ENCODE measurements at places on chromosomes 12 and 14.

DNA sequence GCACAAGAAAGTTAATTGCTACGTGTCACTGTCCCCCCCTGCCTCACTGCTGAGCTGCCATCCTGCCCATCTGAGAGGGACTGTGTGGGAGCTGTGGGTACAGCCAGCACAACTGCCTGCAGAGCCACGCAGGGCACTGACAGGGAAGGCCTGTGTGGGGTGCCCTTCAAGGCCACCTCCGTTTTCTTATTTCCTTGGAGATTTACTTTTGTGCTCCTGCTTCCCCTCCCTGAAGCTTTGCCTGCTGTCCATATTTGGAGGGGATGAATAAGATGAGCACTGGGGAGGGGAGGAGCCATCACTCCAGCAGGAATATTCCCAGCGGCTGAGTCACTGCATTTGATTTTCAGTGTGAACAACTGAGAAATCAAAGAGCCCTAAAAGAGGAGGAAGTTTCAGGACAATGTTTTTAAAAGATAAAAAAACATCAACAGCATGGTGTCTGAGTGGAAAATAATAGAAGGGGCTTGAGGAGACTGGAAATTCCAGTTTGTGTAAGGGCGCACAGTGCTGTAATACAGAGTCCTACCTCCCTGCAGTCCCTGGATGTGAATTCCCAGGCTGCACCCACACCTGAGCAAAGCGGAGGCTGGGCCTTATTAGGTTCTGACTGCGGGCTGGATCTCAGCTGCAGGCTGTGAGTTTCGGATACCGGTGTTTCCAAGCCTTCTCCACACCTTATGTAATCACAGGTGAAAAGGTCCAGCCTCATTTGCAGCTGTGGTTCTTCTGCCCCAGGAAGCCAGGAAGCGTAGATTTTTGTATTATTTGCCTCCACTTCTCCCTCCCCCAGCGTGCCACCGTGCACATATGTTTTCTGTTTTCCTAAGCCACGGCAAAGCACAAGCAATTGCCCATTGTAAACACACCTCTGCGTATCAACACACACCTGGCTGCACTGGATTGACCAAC lies 192.6 kb upstream of the BCL2L14 start:
- DNase-seq: peak; percentile 33

- no peak for DNase-seq
Observed at GRCh38 chr12:96420277-96420835, 20.1 kb upstream of the CDK17 start.

GRCh38 chr12:47990351-47991105 lies 13.7 kb downstream of the COL2A1 start:
- DNase-seq: no peak

GRCh38 chr12:100826323-100826722 lies 31.7 kb downstream of the ANO4 start:
- peak; percentile 19 for DNase-seq

DNA sequence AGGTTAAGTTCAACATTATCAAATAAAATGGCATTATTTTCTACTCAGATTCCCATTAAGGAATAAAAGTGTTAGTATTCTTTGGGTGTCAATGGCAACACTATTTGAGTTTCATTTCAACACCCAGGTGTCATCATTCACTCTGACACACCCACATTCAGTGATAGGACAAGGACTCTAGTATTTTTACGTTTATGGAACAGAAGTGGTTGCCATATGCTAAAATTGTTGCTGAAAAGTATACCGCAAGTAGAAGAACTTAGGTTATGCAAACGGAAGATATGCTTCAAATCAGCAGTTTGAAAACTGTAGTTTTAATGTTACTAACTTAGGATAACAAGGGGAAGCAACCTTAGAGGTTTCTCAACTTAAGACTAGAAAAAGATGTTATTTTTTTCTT lies 20.0 kb upstream of the SGPP1 start:
- DNase-seq: peak; percentile 18

DNA sequence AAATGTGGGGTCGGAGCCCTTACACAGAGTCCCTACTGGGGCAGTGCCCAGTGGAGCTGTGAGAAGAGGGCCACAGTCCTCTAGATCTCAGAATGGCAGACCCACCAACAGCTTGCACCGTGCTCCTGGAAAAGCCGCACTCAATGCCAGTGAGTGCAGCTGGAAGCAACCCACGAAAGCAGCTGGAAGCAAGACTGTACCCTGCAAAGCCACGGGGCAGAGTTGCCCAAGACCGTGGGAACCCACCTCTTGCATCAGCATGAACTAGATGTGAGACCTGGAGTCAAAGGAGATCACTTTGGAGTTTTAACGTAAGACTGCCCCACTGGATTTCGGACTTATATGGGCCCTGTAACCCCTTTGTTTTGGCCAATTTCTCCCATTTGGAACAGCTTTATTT lies 12.3 kb downstream of the GTF2A1 start:
- peak; percentile 37 for DNase-seq

DNA sequence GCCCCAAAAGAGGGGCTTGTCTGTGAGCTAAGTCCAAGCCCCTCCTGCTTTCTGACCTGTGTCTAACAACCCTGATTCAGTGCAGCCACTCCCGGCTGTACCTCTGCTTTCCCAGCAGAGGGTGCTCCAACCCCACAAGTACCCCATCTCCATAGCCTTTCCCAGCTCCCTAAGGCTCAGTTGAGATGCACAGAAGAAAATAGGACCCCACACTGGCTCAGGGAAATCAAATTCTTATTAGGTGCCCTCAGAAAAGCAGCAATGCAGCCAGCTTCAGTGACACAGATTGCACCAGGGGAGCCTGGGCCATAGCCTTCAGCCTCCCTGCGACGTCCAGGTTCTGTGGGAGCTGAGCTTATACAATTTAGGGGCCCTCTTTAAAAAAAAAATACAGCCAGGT lies 49.9 kb downstream of the LRRC74A start:
- DNase-seq: peak; percentile 53

- DNase-seq: no peak
Observed at GRCh38 chr14:104582662-104583061, 3.1 kb downstream of the C14orf180 start.

GRCh38 chr14:93939304-93940229 lies 12.4 kb downstream of the FAM181A start:
- peak; percentile 79 for DNase-seq

DNA sequence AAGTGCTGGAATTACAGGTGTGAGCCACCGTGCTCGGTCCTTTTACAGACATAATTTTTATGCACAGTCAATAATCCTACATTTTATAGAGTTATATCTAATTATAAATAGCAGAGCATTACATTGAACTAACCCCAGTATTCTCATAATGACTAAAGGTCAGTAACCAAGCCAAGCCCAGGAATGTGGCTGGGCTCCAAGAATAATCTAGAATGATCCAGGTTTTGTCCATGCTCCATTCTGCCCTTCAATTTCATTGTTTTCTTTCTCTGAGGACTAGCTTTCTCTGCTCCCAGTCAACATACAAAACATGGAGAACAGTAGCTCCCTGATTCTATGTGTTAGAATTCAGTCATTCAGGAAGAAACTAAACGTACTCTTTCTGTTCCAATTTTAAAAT lies 92.1 kb upstream of the KRR1 start:
- DNase-seq: no peak

DNA sequence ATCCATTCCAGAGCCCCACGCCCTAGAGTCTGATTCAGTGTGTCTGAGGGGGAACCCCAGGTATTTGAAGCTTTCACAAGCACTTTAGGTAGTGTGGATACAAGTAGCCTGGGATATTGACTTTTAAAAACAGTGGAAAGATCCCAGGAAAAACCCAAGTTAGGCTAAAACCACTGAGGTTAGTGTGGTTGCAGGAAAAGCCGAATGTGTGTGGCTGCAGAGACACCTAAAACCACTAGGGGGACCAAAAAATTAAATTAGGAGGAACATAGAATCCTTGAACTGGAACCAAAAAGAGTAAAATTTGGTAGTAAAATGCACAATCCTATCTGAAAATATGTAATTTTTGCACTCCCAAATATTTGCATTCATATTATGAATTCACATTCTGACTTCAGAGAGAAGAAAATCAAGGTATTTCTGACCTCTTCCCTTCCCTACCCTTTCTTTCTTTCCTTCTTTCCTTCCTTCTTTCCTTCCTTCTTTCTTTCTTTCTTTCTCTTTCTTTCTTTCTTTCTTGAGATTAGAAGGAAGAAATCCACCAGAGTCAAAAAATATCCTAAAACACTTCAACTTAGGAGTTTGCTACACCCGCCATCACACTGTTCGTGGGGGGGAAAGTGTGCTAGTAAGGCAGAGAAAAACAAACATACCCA lies 37.8 kb downstream of the SLCO1A2 start:
- DNase-seq: peak; percentile 21

- no peak for DNase-seq
Observed at GRCh38 chr14:69663300-69663643, 51.9 kb downstream of the SUSD6 start.

DNA sequence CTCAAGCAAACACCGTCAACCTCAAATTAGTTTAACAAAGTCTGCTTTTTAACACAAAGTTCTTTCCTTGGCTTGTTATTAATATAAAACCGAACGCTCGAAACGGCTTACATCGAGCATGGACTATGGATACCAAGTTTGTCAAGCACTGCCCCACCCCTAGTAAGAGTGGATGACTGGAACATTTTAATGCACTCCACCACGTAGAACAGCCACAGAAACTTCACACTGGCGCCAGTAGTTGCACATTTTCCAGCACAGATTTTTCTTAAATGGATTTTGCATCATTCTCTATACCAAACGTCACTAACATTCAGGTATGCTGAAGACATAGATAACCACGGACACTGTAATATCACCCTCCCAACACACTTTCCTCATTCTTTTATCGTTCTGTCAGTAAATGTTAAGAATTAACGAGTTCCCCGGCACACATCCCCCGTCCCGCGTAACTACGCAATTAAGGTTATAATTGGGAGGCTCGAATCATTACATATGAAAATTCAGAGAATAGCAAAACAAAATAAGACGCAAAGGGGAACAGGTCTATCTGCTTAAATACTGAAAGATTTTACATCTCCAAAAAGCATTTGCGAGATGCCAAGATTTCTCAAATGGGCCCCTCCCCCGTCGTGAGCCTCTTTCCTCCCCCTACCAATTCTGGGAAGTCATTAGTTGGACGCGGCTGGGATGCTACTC lies 990 bp downstream of the FERMT2 start:
- DNase-seq: no peak

GRCh38 chr12:16187660-16188059 lies 89.8 kb downstream of the SLC15A5 start:
- no peak for DNase-seq

- peak; percentile 96 for DNase-seq
Observed at GRCh38 chr12:100200463-100201181, at the start of gene ACTR6. Gene ACTR6 (plus strand): TSS chr12:100200815. CDS start chr12:100200852, 37 bp downstream.

DNA sequence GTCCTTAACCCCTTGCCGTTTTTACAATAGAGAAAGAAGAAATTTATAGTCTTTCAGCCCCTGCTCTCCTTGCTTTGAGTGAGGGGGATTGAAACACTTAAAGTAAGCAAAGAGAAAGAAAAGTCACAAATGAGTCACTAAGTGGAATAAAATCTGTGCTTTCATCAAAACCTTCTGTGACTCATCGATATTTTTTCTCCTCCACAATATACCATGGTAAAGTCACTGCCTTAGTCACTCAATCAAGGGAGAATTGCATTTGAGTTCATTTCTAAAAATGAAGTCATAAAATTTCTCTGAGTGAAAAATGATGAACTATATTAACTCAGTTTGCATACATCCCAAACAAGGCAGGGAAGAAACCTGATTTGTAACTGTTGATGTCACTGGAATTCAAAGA lies 470.3 kb downstream of the FOXG1 start:
- no peak for DNase-seq

- DNase-seq: no peak
Observed at GRCh38 chr12:131824450-131824849, 3.7 kb upstream of the MMP17 start.

DNA sequence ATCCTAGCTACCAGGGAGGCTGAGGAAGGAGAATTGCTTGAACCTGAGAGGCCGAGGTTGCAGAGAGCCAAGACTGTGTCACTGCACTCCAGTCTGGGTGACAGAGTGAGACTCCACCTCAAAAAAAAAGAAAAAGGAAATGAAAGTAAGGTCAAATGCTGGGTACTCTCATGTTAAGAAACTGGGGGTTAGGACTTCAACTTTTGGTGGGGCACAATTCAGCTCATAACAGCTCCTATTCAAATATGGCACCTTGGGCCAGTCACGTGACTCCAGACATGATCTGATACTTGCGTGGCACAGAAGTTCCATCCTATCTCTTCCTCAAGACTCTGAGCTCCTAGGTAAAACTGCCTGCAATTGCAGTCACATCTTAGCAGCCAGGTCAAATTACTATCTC lies 142.7 kb downstream of the EGLN3 start:
- DNase-seq: no peak

DNA sequence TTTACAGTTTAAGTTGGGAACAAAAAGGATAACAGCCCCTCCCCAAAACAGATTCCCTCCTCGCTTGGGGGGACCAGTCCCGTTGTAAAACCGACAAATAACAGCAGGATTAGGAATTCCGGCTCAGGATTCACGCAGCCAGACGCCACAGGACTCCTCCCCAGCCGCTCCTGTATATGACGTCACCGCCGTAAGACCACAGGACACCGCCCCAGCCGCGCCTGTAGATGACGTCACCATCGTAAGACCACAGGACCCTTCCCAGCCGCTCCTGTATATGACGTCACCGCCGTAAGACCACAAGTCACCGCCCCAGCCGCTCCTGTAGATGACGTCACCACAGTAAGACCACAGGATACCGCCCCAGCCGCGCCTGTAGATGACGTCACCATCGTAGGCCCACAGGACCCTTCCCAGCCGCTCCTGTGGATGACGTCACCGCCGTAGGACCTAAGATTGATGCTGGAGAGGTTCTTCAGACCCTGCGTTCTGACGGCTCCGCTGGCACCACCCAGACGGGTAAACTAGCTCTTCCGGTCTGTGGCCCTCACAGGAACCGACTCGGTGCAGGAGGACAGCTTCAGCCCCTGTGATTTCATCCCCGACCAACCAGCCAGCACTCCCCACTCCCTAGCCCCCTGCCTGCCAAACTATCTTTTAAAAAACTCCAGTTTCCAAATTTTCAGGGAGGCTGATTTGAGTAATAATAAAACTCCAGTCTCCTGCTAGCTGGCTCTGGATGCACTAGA lies 43.9 kb upstream of the FBRSL1 start:
- peak; percentile 52 for DNase-seq

GRCh38 chr12:20628226-20628787 lies 66.8 kb upstream of the SLCO1C1 start:
- no peak for DNase-seq

DNA sequence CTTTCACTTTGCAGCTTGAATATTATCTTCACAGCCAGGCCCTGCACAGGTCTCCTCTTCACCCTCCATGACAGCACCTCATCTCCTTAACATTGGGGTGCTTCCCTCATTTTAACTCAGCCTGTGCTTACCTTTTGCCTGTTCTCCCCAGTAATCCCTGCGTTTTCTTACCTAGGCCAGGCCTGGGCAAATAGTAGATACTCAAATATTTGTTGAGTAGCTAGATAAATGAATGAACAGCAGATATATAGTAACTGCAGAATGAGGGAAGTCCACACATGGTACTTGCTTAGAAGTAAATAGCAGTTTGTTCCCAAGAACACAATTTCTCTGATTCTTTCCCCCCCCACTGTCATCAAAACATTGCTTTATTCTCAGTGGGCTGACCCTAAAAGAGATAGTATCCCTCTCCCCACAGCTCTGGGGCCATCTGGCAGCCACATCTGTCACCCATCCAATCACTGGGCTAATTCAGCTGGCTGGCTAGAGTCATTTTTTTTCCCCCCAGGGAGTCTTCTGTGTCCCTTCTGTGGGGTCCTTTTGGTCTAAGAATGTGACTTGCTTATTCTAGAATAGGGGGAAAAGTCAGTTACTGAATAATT lies 43.2 kb downstream of the APPL2 start:
- no peak for DNase-seq

- DNase-seq: no peak
Observed at GRCh38 chr12:102033991-102034745, 27.6 kb downstream of the WASHC3 start.

- no peak for DNase-seq
Observed at GRCh38 chr12:58920961-58921861, 907 bp upstream of the LRIG3 start.

Data from inflammatory macrophage (primary cell).